ENCODE measurements at places on chromosomes 2 and 18.

DNA sequence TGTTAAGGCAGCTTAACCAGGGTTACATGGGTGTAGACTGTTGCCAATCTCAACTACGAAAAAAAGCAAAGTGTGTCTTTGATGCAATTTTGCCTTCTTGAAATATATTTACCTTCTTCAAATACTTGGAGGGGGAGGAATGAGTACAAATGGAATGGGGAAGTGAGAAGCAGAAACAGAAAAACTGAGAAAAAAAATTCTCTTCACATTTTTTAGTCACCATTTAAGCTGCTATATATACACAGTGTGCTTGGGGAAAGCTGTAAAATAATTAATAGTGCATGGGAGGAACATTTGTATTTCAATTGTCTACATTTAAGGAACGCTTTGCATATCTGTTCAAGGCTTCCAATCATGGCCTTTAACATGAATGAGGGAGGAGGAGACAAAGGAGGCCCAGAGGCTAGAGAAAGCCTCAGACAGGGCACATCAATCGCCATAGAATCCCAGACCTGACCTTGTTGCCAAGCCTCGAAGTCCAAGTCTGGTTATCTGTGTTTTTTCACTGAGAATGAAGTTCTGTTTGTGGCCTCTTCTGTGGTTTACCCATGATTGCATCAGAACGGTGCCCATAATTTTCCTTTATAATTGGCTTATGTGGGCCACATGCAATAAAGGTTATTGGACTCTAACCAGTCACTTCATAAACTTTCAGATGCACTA, 158.6 kb downstream of the PIK3C3 start:
- no peak for DNase-seq

- no peak for DNase-seq
Observed at GRCh38 chr2:54470266-54470938, 14.3 kb downstream of the SPTBN1 start.

GRCh38 chr18:49544362-49544761, 17.5 kb upstream of the LIPG start:
- DNase-seq: no peak

DNA sequence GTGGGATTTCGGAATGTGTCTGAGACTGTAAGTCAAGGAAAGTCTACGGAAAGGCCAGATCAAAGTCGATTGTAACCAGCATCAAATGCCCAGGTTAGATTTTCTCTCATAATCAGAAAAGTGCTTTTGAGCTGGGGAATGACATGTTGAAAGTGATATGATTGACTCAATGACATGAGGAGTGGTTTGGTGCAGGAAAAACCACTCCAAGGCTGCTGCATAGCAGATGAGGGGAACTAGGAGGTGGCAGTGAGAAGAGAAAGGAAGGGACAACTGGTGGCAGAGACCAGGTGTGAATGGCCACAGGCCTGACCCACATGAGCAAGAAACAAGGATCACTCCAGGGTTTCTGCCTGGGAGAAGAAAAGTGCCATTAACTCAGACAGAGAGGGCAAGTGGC, 822 bp downstream of the SLC35F6 start:
- no peak for DNase-seq

- DNase-seq: no peak
Observed at GRCh38 chr2:217225596-217225995, 365.7 kb upstream of the TNP1 start.

GRCh38 chr18:53935399-53935798, 289.1 kb downstream of the MBD2 start:
- DNase-seq: no peak

GRCh38 chr2:237314198-237314597, 99.8 kb downstream of the COL6A3 start:
- DNase-seq: no peak

DNA sequence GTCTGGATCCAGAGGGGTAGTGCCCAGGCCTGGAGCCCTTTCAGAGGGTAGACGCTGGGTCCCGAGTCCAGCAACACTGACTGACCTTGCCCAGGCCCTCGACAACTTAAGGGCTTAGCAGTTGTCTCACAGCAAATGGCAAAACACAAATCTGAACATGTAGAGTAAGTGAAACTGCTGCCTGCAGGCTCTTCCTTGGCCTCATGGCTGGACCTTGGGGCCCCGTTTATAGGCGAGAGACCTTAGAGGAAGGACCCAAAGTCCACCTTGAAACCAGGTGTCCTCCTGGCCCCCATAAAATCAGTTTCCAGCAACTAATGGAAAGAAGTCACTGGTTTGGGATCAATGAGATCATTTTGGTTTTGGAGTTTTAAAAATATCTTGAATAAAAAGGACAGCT, 154.4 kb downstream of the MYO1B start:
- no peak for DNase-seq

GRCh38 chr2:109675666-109676345, 61.6 kb downstream of the SOWAHC start:
- no peak for DNase-seq

DNA sequence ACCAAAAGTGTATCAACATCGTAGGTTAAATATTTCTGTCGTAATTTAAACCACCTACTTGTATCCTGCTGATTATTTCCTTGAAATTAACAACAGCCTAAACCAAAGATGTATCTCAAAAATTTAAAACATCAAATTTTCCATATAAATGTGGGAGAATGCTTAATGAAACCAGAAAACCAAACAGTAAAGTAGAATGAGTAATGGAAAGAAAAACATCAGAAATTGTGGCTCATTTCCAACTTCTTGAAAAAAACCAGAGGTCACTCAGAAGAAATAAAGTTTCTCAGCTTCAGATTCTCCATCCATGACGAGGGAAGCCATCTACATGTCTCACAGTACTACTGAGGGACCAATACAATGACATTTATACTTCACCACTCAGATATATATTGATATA, 296.5 kb downstream of the NOL4 start:
- DNase-seq: no peak

DNA sequence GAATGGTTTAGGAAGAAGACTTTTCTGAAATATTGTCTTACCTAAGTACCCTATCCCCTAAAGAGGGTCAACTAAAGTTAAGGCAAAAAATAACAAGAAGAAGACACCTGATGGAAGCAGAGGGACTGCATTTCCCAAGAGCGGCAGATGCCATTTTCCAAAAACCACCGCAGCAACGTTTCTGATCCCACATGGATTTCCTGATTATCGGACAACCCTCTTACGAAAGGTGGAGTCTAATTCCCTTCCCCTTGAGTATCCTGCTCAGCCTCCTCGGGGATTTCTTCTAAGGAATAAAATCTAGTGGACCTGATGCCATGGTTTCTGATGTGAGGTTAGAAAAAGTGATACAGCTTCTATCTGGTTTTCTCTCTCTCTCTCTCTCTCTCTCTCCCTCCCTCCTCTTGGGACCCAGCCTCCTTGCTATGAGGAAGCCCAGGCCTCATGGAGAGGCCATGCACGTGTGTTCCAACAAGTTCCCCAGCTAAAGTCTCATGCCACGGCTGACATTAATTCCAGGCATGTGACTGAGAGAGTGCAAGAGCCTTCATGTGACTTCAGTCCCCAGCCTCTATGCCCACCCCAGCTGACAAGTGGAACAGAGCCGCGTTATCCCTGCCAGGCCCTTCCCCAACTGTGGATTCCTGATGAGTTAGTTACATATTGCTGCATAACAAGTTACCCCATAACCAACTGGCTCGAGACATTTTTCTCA, 150.3 kb downstream of the SMAD2 start:
- DNase-seq: no peak

GRCh38 chr2:129765678-129766351, 213.7 kb upstream of the RAB6C start:
- peak; percentile 57 for DNase-seq

- no peak for DNase-seq
Observed at GRCh38 chr2:28636491-28636890, 115.1 kb upstream of the PPP1CB start.

- DNase-seq: no peak
Observed at GRCh38 chr2:105269426-105269825, 27.9 kb downstream of the GPR45 start.

DNA sequence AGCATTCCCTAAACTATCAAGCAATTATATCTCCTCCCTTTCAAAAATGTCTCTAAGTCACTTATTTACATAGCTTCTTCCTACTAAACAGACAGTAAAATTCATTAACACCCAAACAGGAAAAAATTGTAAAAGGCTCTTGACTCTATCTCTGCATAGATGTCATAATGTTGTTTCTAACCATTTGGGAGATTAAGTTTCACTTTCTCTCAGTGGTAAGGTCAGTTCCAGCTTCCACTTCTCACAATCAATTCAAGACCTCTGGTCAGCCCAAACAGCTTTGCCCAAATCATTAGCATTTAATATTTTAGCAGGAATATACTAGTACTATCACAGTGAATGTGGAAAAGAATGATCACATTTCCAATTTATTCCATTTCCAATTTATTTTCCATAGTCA, 374.3 kb upstream of the MC4R start:
- no peak for DNase-seq

- no peak for DNase-seq
Observed at GRCh38 chr2:196334710-196335109, 163.3 kb upstream of the STK17B start.

- DNase-seq: no peak
Observed at GRCh38 chr2:141806090-141806489, 324.7 kb downstream of the LRP1B start.

DNA sequence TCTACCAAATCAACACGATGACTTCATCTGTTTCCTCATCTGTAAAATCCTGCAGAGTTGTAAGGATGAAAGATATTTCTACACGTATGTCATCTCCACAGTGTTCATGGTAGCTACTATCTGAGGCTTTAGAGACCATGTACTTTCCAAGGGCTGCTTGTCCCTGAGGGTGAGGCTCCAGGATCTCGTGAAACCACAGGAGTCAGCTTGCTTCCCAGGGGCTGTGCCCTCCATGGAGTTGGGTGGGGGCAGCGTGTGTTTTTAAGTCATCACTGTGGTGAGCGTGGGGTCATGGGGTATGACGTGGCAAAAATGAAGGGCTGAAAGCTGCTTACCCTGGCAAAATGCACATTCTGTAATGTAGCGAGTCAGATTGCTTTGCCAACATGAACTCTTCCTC, 81.6 kb downstream of the ASAP2 start:
- DNase-seq: no peak

DNA sequence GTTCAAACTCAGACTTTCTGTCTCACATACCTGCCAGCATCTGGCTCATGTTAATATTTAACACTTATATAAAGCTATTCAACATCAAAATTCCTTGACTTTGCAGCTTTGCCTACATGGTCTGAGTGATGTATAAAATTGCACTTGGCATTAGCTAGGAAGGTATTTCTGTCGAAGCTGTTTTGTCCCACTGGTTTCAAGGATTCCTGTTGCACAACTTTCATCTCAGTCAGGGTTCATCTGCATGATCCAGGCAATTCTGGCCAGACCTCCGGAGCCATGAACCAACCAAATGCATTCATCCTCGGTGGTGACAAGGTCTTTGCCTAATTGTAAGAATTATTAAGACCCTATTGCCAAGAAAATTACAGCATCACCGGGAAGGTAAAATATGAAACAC, 185.4 kb downstream of the ZEB2 start:
- no peak for DNase-seq

DNA sequence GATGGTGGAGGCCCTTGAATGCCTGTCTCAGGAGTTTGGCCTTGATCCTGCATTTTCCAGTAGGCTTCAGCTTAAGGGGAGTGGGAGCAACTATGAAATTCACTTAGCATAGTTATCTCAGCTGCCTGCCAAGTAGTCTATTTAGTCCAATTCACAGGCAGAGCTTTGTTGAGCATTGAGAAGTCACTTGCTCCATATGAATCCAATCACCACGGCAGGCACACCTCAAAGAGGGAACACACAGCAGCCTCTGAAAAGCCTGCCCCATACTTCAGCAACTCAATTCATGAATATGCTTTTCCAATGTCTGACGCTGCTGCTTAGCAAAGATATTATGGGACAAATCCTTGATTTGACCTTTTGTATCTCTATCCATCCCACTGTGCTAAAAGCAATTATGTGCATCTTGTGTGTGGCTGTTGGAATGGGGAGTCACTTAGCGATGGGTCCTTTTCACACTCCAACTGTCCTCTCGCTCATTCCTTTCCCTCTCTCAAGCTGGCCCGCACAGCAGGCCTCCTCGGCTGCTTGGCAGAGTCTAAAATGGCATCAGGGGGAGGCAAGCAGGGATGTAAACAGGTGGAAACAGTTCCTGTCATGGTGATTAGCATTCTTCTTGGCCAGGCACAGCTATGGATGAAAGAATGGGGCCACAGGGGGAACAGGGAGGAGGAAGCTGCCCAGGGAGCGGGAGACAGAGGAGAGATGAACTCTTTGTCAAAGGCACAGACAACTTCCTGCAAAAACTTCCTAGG, 56.0 kb upstream of the LRPPRC start:
- peak; percentile 75 for DNase-seq

DNA sequence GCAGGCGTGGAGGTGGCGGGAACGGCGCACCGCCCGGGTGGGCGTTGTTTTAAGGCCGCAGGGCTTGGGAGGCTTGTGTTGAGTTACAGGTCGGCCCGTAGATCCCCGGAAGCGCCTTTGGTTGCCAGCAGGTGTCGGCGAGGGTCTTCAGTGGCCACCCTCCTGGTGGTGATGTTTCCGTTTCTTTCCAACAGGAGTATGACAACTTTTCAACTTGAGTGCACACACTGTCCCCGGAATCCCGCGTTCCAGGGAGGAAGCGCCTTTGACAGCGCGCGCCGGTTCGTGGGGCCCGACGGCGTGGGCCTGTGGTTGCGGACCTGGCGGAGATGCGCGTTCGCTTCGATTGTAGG, 1.0 kb upstream of the HDAC4 start:
- no peak for DNase-seq

DNA sequence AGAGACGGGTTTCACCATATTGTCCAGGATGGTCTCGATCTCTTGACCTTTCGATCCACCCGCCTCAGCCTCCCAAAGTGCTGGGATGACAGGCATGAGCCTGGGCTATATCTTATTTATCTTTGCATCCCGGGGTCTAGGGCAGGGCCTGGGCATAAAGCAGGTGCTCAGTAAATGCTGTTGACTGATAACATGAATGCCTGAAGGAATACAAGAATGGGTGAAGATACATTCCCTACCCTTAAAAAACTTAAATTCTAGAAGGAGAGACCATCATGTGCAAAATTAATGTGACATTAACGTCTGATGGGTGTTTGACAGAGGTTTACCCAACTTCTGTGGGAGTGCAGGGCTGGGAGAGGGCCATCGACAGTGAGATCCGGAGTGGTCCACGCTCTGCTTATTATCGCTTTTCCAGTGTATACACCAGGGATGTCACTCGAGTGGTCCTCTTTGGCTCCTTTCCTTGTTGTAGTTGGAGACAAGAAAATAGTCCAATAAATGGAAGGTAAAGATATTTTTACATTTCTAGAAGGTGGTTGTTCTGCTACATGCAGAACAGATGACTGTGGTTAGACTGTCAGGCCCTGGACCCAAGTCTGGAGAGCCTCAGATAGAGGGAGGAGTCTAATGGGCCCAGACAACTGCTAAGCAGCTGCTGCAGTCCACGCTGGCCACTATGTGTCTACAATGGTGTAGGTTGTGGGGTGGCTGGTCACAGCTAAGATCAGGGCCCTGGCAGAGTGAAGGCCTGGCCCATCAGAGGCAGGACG, 131.7 kb downstream of the MYCN start:
- DNase-seq: no peak

DNA sequence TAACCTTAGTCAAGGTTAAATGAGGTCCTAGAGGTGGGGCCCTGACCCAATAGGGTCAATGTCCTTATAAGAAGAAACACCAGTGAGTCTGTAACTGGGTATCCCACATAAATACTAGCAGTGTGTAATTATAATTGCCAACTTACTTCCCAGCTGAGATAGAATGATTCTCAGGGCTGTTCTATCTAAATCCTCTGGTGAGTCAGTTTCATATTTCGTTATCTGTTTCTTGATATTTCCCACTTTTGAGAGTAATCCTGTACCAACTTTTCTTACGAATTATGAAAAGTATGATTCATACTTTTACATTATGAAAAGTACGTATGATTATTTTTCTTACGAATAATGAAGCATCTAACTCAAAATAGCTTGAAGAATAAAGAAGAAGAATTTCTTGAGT, 546.8 kb upstream of the NETO1 start:
- no peak for DNase-seq

Measured in retina (tissue), 1 donor.